ENCODE measurements at places on chromosomes 16 and 17. TPM values are rescaled to one million over a fixed set of nuclear protein-coding genes. Genes with fewer than 3 reads are reported as not detected.

Gene CCL4L2
- 4.5 TPM for total RNA-seq

Gene MAP2K3
- 68.3 TPM for total RNA-seq

Gene IFT20
- total RNA-seq, result 33.3 TPM

Gene GCGR
- not detected for total RNA-seq

Gene ACSF3
- 32.0 TPM for total RNA-seq

DNA sequence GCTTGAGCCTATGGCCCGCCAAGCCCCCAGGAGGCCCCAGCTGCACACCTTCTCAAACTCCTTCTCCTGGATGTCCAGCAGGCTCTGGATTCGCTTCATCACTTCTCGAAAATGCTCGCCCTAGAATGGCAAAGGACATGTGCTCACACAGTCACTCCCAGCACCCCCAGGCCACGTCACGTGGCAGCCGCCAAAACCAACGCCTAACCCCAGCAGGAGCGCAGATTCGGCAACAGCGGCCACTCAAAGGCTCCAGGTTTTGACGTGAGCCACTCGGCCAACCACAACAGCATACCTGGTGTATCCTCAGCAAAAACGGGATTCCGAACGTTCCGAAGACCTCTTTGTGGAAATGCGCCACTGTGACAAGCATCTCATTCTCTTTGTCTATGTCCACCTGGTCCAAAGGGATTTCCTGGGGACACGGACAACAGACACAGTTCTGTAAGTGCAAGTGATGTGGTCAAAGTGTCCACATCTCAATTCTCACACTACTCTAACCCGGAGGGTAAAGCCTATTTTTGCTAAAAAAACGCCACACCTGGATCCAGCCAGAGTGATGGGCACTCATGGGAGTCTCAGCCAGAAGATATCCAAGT is 12.7 kb downstream of the LITAFD start:
- peak; percentile 34 for DNase-seq

- no peak for DNase-seq
Measured at GRCh38 chr17:27233059-27233458, 60.9 kb upstream of the WSB1 start.

- DNase-seq, result no peak
Measured at GRCh38 chr16:89732142-89732917, 11.0 kb downstream of the ZNF276 start.

DNA sequence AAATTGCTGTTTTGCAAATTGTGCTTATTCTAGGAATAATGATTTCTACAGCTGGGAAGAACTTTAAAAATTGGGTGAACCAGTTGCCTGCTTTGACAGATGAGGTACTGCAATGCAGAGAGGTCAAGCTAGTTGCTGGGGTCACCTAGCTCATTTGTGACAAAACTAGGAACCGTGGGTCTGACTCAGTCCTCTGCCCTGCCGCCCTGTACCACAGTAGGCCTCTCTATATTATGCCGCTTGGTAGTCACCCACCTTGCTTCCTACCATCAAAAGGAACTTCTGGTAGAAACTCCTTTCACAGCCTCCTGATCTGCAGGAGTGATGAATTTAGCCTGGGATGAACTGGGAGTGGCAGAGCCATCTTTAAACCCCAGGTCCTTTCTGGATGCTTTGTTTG is 105.7 kb downstream of the PITPNC1 start:
- no peak for DNase-seq

GRCh38 chr17:37134050-37134449 is 185.3 kb downstream of the AATF start:
- no peak for DNase-seq

DNA sequence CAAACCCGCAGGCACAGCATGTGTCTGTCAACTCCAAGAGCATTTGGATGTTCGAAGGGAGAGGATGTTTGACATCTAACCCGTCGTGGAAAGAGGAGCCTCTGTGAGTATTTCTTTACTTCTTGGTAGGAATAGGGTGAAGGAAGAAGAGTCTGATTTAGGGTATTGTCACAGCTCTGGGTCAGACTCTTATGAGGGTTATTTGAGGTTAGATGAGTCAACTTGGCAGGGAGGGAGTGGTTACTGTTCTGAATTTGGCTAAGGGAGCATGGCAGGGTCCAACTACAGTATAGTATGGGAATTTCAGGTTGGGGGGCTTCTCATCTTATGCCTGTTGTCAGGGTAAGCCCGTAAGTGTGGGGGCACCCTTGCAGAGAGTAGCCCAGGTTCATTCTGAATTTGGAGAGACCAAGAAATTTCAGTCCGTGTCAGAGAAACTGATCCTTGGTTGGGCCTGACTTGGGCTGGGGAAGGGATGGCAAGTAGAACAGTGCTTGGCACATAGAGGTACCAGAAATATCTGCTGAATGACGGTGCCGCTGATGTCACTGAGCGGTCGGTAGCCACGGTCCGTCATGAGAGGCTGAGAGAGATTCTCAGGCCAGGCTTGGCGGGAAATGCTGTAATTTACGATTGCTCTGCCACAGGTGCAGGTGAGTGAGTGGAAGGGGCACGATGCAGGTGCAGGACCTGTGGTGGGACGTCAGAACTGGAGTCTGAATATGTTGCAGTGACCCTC is 43.2 kb downstream of the MYH3 start:
- DNase-seq, result no peak

- no peak for DNase-seq
Measured at GRCh38 chr16:8663192-8664089, 11.0 kb upstream of the ABAT start.

DNA sequence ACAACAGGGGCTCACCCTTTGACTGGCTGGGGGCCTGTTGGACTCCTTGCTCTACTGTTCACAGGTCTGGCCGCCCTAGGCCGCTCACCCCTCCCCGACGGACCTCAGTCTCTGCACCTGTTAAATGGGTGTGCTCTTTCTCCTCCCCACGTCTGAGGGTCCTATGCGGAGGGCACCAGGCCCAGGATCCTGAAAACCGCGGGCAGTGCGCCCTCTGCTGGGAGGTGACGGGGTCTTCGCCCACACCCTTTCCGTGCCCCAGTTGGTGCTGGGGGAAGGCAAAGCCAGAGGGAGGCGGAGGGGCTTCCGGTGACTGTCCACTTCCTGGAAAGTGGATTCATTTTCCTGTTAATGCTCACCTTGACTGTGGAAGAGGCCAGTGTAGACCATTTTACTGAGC is 1010.9 kb downstream of the KCNJ18 start:
- DNase-seq, result no peak
